ENCODE measurements at places on chromosomes 13 and 19.

- no peak for DNase-seq
Measured at GRCh38 chr13:101065329-101065728, 351.0 kb downstream of the NALCN start.

DNA sequence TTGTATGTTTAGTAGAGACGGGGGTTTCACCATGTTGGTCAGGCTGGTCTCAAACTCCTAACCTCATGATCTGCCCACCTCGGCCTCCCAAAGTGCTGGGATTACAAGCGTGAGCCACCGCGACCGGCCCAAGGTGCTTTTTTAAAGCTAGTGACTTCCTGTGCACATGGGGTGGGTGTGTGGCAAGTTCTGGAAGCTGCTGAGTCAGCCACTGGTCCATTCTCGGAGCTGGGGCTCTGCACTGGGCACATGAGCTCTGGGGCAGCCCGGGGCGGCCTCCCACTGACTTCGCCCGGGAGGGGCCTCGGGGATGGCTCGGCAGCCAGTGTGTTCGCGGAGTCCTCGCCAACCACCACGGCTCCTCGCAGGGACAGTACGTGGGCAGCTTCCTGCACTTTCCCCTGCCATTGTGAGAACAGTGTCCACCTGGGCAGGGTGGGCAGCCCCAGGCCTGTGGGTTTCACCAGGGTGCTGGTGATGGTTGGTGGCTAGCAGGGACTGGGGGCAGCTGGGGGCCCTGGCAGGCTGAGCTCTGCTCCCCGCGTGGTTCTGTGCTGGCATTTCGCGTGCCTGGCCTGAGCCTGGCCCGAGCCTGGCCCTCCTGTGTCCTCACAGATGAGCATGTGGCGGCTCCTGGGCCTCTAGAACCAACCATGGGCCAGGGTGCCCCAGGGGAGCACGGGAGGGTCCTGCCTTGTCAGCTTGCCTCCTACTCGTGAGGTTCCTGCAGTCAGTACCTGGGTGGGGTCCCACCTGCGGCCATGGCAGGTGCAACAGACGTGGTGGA lies 12.2 kb downstream of the CBARP start:
- DNase-seq, result no peak

GRCh38 chr13:94568443-94568842 lies 27.5 kb downstream of the TGDS start:
- DNase-seq, result no peak

DNA sequence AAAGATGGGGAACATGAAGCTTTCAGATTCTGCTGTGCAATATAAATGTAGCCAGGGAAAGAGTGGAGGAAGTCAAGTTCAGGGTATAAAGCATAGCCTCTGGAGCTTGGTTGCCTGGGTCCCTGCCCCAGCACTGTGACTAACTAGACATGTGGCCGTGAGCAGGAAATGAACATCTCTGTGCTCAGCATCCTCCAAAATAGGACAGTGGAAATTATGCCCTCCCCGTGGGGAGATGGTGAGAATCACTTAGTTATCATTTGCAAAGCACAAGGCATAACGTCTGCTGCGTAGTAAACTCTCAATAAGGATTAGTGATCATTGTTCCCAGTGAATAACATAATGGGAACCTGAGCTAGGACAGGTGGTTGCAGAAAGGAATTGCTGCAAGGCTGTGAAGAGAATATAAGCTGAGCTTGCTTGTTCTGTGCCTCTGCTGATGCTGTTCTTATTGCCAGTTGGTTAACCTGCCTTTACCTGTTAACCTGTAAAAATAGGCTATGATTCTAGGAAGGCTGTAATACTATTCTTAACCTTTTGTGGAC lies 441.0 kb downstream of the COG6 start:
- DNase-seq, result no peak

GRCh38 chr19:3420909-3421619 lies 54.7 kb downstream of the NFIC start:
- no peak for DNase-seq

- DNase-seq, result no peak
Measured at GRCh38 chr13:40438022-40438680, 228.3 kb downstream of the FOXO1 start.

- DNase-seq, result peak; percentile 85
Measured at GRCh38 chr19:42199440-42200115, 17.9 kb downstream of the DEDD2 start.

- DNase-seq, result peak; percentile 89
Measured at GRCh38 chr19:3359919-3360420, 6.4 kb upstream of the NFIC start.

- no peak for DNase-seq
Measured at GRCh38 chr19:36099166-36099785, 11.7 kb upstream of the OVOL3 start.

- DNase-seq, result no peak
Measured at GRCh38 chr13:40553356-40553755, 113.1 kb downstream of the FOXO1 start.

DNA sequence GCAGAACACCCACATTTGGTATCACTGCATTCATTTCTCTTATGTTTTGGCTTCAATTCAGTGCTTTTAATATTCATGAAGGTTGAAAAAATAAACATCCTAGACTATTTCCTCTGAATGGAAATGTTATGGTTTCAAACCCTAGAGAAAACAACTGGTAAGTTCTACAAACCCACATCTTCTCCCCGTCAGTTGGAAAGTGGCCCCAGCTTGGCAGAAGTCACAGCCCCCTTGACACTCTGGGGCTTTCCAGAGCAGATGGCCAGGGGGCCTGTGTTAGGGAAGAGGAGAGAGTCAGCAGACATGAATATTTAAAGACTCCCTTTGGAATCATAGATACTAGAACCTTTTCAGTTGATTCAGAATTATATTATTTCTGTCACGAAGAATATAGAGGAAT lies 123.9 kb downstream of the SHISA2 start:
- no peak for DNase-seq

DNA sequence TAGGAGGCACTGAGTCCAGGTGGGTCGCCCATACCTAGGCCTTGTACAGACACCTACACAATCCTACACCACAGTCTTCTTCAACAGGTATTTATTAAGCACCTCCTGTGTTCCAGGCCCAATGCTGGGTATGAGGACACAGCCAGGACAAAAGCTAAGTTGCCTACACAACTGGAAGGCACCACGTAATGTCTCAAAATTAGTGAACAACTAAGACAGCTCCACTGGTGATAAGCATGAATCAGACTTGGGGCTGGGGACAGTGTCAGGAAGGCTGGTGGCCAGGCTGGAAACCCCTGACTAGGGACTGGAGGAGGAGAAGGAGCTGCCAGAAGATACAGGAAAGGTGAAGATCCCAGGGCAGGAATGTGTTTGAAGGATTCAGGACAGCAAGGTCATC lies 2.4 kb downstream of the SMIM24 start:
- no peak for DNase-seq
